ENCODE measurements at places on chromosomes 13 and 19.

DNA sequence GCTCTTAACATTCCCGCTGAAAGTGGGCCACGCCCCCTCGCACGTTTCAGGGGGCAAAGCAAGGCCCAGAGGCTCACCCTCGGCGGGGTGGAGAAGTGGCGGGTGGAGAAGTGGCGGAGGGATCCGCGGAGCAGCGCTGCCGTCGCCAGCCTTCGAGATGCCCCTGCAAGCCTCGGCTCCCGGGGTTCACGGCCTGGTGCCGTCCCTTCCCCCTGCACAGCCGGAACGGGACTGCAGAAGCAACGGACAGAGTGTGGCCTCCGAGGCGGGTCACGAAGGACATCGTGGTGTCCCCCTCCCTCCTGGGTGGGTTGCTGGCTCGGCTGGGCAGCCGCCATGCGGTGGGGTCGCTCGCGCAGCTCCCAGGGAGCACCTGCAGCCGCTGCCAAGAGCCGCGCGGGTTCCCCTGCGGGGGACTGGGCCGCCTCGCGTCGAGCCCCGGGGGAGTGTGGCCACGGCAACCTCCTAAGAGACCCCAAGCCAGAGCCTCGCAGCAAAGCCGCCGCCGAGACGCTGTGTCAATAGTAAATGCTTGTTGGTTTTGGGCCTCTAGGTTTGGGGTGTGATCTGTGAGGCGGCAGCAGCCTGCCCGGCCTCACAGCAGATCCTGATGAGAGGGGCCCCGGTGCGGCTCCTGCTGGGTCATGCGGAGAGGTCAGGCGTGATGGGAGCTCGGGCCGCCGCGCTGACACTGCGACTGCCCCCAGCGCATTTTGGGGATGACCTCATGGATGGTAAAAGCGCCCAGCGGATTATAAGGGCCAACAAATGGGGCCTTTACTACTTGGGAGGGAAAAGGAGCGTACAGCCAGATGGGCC, 5.5 kb downstream of the TPGS1 start:
- DNase-seq = no peak

DNA sequence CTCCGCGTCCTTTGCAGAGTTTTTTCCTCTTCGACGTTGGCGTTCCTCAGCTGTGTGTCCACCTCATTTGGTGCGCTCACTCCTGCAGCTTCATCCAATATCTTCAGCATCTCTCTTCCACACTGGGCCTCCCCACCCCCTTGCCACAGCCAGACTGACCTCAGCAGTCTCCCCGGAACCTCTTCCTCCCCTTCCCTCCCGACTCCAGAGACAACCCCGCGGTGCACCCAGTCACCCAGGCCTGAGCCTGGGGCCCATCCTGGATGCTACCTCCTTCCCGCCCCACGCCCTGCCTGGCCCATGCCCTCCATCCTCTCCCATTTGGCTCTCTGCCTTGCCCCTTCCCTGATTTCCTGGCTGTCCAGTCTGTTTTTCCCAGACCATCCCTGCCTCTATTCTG, 8.1 kb upstream of the C5AR2 start:
- DNase-seq = no peak

DNA sequence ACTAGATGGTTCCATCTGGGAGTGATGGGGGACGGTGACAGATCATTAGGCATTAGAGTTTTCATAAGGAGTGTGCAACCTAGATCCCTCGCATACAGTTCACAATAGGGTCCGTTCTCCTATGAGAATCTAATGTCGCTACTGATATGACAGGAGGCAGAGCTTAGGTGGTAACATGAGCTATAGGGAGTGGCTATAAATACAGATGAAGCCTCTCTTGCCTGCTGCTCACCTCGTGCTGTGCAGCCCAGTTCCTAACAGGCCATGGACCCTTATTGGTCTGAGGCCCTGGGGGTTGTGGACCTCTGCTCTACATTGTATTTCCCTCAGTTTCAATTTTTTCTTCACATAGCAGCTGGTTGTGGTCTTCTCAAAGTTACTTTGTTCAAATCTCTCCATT, 56.5 kb downstream of the CDK8 start:
- no peak for DNase-seq

- DNase-seq = no peak
Observed at GRCh38 chr19:6423499-6424194, 964 bp downstream of the KHSRP start.

- DNase-seq = no peak
Observed at GRCh38 chr13:48264058-48264457, 31.1 kb downstream of the ITM2B start.

- DNase-seq = no peak
Observed at GRCh38 chr19:496112-496665, at the start of gene MADCAM1. TSS of gene MADCAM1 (plus strand) at chr19:496486. CDS start at chr19:496500, 14 bp downstream.

DNA sequence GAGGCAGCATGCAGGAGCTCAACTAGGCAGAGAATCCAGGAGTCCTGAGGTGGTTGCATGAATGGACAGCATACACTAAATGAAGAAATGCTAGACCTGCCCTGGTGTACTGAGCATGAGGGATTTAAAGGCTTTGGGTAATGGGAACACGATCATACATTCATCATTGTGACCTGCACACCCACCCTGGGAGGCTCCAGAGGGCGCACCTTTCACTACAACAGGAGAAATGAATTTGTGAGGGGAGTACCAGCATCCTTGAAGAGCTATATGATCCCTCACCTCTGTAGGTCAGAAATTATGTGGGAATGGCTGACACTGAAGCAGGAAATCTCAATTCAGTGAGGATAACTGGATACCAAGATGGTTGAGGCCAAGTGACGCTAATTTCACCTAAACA, 8.9 kb downstream of the KLK2 start:
- no peak for DNase-seq

- peak; percentile 81 for DNase-seq
Observed at GRCh38 chr19:55647732-55648584, at the start of gene CCDC106. TSS of gene CCDC106 (plus strand) at chr19:55648212. CDS start at chr19:55649047, 835 bp downstream.

- no peak for DNase-seq
Observed at GRCh38 chr13:43240278-43240677, 216.9 kb downstream of the DNAJC15 start.

DNA sequence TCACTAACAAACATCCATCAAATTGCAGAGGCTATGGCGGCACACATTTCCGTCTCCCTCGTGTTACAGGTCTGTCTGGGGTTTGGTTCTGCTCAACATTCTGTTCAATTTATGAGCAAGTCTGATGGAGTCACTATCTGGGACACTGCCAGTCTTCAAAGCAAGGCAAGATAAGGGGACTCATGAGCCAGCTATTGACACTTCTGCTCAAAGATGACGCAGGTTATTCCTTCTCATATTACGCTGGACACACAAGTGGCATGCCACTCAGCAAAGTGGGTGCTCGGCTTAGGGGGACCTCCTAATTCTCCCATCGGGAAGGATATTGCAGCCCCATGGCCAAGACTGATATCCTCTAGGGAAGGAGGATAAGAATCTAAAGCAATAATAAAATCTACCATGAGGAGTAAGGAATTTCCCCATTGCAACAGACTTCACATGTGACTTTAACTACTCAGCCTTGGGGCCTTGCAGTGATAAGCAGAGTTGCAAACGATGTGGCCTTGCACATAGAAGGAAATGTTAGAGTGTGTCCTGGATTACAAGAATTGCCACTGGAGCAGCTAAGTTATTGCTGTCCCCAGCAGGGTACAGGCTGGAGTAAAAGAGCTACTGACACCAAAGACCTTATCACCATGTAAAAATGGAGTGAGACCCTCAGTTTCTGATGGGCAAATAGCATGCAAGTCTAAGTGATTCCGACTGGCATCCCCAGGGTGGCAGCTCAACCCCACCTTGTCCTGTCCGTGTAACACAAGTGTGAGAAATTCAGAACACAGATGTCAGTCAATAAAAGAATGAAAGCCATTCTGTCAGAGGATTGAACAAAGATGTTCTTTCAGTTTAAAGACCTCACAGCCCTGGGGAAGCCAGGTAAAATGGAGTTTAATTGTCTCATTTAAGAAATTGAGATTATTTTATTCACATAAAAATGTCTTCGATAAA, 306.1 kb downstream of the IRS2 start:
- DNase-seq = no peak

GRCh38 chr13:78258304-78258703, 339.7 kb upstream of the EDNRB start:
- no peak for DNase-seq

DNA sequence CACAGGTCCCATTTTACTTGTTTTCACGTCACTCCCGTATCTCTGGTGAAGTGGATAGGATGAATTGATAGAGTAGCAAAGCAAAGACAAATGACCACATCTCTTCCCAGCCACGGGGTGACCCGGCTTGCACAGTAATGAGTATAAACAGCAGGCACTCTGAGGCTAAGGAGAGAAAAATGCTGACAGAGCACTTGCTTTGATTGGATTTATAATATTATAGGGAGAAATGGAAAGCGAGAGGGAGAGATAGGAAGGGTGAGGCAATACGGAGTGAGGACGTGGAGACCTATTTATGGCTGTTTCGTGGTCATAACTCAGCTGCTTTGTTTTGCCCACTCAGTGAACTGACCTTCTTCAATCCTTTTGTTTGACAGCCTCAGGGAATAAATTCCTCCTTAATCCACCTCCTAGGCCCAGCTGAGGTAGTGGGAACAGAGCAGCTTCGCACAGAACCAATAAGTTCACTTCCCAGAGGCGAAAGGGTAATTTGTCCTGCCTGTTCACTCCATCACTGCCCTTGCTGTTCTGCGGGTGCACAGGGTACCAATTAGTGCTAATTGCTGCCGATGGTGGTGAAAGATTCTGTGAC, 68.6 kb downstream of the ERCC5 start:
- no peak for DNase-seq
